Fibroblast of lung (primary cell): ENCODE measurements at places on chromosomes 5 and 9. TPM values are rescaled to one million over a fixed set of nuclear protein-coding genes. Genes with fewer than 3 reads are reported as not detected.

GRXCR2 gene
- total RNA-seq, result not detected in 2 replicates

CORO2A gene
- under 0.01 and 0.50 TPM in 2 replicates for total RNA-seq

SLC1A1 gene
- total RNA-seq, result 4.1 and 4.5 TPM in 2 replicates

GABRA6 gene
- not detected in 2 replicates for total RNA-seq

KCNV2 gene
- not detected in 2 replicates for total RNA-seq

C5orf34 gene
- total RNA-seq, result 2.6 and 4.1 TPM in 2 replicates

DNA sequence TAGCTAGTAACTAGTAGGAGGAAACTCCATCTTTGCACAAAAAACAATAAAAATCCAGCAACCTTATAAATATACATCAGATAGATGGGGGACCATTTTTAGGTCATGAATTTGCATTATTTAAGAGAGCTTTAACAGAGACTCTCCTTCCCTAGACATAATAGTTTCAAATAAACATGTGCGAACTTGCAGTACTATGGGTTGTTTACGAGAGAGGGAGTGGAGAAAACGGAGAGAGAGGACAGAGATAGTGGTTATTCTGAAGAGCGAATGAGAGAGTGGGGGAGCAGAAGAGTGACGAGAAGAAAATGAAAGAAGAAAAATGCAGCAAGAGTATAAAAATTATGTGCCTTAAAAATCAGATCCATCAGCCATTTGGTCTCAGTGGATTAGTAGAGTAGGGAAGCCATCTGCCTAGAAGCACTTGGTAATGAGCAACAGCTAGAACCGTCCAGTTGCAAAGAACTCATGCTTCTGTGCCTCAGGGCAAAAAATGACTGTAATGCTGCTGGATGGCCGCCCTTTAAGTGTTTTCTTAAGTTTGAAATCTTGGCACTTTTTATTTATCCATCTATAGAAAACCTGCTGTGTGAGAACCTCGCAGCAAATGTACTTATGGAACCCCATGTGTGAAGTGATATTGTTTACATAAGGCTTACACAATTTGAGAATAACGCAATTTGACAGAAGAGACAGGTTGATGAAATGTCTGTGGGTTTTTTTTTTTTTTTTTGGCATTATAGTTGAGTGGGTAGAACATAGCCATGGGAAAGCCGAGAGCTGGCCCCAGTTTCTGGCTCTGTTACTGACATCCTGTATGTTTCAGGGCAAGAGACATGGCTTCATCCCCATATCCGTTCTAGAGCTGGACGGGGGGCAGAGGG, 95.6 kb upstream of the ZNF608 start:
- DNase-seq, result peak; percentile 91
- H3K4me1 ChIP-seq, result no peaks in the 10 kb centered on the region

GRCh38 chr5:134427540-134428041, 15.9 kb upstream of the CDKN2AIPNL start:
- H3K4me1 ChIP-seq, result no peaks in the 10 kb centered on the region
- no peaks in the 10 kb centered on the region for H3K36me3 ChIP-seq
- H3K4me3 ChIP-seq, result no peak overlapping the region
- H3K27ac ChIP-seq, result no peak overlapping the region
- no peaks in the 10 kb centered on the region for H3K27me3 ChIP-seq

GRCh38 chr5:133106761-133107572, 55.2 kb downstream of the HSPA4 start:
- H3K4me3 ChIP-seq, result no peak overlapping the region
- no peak for DNase-seq
- peaks cover 3% of the 10 kb centered on the region for H3K36me3 ChIP-seq
- H3K27me3 ChIP-seq, result no peaks in the 10 kb centered on the region

DNA sequence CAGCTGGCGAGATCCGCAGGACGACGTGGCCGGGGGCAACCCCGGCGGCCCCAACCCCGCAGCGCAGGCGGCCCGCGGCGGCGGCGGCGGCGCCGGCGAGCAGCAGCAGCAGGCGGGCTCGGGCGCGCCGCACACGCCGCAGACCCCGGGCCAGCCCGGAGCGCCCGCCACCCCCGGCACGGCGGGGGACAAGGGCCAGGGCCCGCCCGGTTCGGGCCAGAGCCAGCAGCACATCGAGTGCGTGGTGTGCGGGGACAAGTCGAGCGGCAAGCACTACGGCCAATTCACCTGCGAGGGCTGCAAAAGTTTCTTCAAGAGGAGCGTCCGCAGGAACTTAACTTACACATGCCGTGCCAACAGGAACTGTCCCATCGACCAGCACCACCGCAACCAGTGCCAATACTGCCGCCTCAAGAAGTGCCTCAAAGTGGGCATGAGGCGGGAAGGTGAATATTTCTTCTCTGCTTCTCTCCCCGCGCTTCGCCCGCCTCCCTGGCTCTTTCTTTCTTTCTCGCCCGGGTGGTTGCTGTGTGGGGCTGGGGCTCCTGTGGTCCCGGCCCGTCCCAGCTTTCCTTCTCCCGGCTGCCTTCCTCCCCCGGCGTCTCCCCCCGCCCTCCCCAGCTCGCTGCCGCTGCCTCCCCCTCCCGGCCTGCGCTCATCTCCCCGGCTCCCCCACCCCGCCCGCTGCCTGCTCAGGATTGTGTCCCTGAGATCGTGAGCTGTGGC, 2.2 kb downstream of the NR2F1 start:
- H3K4me1 ChIP-seq, result no peaks in the 10 kb centered on the region
- H3K27ac ChIP-seq, result peak overlapping the region; percentile 89
- H3K27me3 ChIP-seq, result no peaks in the 10 kb centered on the region
- peaks cover 6% of the 10 kb centered on the region for H3K36me3 ChIP-seq
- no peak for DNase-seq

- no peaks in the 10 kb centered on the region for H3K4me1 ChIP-seq
- H3K4me3 ChIP-seq, result no peak overlapping the region
- no peaks in the 10 kb centered on the region for H3K27me3 ChIP-seq
- no peak for DNase-seq
- no peak overlapping the region for H3K27ac ChIP-seq
These were observed 1045.6 kb upstream of the WWC1 start for GRCh38 chr5:167245868-167246267.

- H3K36me3 ChIP-seq, result no peaks in the 10 kb centered on the region
- peak; percentile 68 for DNase-seq
- H3K27me3 ChIP-seq, result no peaks in the 10 kb centered on the region
- H3K4me1 ChIP-seq, result peaks cover 10% of the 10 kb centered on the region
- H3K27ac ChIP-seq, result no peak overlapping the region
- H3K4me3 ChIP-seq, result no peak overlapping the region
These were observed 22.3 kb downstream of the FAM78A start for GRCh38 chr9:131253891-131254491.

GRCh38 chr9:129933185-129934040, 98.2 kb downstream of the USP20 start:
- peaks cover 3% of the 10 kb centered on the region for H3K4me1 ChIP-seq
- H3K27ac ChIP-seq, result peak overlapping the region; percentile 5
- DNase-seq, result peak; percentile 37
- no peak overlapping the region for H3K4me3 ChIP-seq
- H3K36me3 ChIP-seq, result no peaks in the 10 kb centered on the region
- H3K27me3 ChIP-seq, result no peaks in the 10 kb centered on the region

- no peaks in the 10 kb centered on the region for H3K36me3 ChIP-seq
- no peak overlapping the region for H3K4me3 ChIP-seq
These were observed 285.6 kb downstream of the BRINP1 start for GRCh38 chr9:119083673-119084072.

- no peaks in the 10 kb centered on the region for H3K27me3 ChIP-seq
- no peak overlapping the region for H3K4me3 ChIP-seq
- H3K27ac ChIP-seq, result no peak overlapping the region
- DNase-seq, result no peak
- H3K36me3 ChIP-seq, result no peaks in the 10 kb centered on the region
These were observed 326.8 kb downstream of the RASEF start for GRCh38 chr9:82736126-82736525.

- H3K27ac ChIP-seq, result peak within 1 kb of the TSS; percentile 81
- no peaks in the 10 kb centered on the region for H3K36me3 ChIP-seq
- H3K27me3 ChIP-seq, result no peaks in the 10 kb centered on the region
- H3K4me3 ChIP-seq, result peak within 1 kb of the TSS; percentile 71
These were observed at the start of gene NEK6 for GRCh38 chr9:124257844-124258606. NEK6 (plus strand) TSS chr9:124257949; CDS start chr9:124301965, 44,016 bp downstream.

GRCh38 chr5:94976853-94977252, 308.0 kb downstream of the MCTP1 start:
- no peak overlapping the region for H3K4me3 ChIP-seq
- no peaks in the 10 kb centered on the region for H3K4me1 ChIP-seq
- H3K27me3 ChIP-seq, result no peaks in the 10 kb centered on the region
- no peak for DNase-seq
- no peak overlapping the region for H3K27ac ChIP-seq
